ENCODE measurements at places on chromosomes 12 and 14. TPM values are rescaled to one million over a fixed set of nuclear protein-coding genes. Genes with fewer than 3 reads are reported as not detected.

GRCh38 chr12:66733839-66734238 is 55.0 kb upstream of the GRIP1 start:
- no peak for DNase-seq

DNA sequence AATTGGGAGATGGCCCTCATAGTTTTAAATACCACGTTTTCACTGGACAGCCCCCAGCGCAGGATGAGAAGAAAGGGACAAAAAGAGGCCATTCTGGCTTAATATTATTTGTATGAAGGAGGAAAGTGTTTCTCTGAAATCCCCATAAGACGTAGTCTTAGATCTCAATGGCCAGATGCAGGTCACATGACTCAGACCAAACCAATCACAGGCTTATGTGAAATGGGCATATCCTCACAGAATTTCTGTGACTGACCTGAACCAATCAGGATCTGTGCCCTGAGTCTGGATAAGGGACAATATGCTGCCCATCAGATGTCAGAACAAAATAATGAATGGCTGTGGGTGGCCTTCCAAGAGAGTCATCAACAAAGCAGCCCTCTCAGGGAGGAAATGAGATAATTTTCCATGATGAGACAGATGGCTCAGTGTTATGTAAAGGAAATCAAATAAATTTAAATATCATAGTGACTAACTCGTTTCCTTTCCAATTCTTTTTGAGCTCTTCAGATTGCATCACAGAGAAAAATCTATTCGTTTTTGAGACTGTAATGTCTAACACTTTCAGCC is 1009.5 kb upstream of the TMEM132C start:
- no peak for DNase-seq

DNA sequence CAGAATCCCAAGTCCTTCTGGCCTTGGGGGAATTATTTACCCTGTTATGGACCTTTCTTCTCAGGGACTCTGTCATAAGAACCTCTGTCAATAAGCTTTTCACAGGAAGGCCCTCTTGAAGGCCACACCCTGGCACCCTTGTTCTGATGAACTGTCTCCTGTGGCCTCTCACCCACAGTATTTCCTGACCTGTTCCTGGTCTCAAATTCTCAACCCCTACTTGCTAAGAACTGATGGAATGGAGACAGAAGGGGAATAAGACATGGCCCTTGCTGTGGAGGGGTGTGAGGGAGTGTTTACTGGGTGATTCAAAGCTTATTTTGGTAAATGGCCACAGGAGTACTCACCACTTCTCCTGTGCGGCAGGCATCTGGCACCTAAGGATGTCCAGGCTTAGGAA is 1082.9 kb downstream of the BCL11B start:
- DNase-seq = no peak

DNA sequence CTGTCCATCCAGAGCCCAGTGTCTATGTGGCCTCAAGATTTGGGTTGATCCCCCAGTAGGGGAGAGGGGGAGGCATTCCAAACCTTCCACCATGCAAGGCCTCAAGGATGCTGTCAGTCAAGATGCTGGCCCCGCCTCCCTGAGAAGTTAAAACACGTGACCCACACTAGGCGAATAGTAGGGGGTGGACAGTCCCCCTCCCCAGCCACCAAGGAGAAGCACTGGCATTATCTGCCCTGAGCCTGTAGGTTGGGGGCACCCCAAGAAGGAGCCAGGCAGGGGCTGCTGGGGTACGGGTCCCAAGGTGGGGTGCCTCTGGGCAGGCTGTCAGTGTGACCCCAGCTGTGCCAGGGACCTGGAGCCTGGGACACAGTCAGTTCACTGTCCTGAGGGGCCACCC is 2.3 kb downstream of the SLC25A29 start:
- DNase-seq = no peak

- DNase-seq = no peak
These were observed 9.8 kb upstream of the PHLDA1 start for GRCh38 chr12:76041406-76041805.

DNA sequence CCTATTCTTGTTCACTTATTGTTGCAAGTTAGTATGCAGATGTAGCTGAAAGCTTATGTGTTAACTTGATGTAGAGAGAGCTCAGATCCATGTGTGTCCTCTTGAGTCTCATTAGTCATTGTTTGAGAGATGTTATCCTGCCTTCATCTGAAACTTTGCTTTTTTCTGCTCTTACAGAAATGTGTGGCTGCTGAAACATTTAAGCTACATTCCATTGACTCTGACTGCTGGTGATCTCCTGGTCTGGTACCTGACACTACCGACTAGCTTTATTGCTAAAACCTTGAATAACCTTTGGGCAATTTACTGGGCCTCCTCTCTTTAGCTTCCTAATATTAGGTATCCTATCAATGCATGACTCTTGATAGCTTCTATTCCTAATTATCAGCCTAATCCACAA is 705.6 kb upstream of the FOXG1 start:
- DNase-seq = no peak

GRCh38 chr14:21867541-21867940 is 193.9 kb upstream of the OR4E1 start:
- DNase-seq = no peak

GRCh38 chr12:63313139-63313538 is 162.1 kb upstream of the AVPR1A start:
- no peak for DNase-seq

DNA sequence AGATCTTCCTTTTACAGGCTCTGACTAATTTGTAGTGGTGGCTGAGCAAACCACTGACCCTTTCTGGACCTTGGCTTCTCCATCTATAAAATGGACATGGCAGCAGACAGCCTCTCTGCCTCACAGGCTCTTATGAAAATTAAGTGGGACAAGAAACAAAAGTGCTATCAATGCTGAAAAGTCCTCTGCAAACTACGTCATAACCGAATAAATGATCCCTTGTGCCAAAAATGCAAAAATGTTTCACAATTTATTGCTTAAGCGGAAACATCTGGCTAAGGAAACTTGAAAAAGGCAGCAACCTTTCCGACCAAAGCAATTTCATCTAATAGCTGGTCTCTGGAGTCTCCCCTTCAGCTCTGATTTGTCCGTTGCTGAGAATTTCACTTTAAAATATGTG is 108.5 kb upstream of the PLXNC1 start:
- no peak for DNase-seq

DNA sequence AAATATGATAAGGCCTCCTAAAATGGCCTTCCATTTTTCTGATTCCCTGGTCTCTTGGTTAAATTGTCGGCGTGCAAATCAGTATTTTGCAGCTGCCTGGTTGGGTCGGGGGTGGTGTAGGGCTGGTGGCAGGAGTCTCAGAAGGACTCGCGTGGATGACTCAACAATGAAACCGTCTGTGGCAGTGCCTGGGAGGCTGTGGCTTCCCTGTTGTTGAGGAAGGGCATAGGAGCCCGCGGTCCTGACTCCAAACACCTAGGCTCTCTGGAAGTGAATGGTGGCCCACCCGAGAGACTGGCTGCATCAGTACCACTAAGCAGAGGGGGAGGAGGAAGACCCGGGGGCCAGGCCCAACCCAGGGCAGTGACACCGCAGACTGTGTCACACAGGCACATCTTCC is 207.9 kb downstream of the TTC7B start:
- no peak for DNase-seq

- DNase-seq = no peak
These were observed 404.0 kb upstream of the ATP2B1 start for GRCh38 chr12:90112666-90113065.

DNA sequence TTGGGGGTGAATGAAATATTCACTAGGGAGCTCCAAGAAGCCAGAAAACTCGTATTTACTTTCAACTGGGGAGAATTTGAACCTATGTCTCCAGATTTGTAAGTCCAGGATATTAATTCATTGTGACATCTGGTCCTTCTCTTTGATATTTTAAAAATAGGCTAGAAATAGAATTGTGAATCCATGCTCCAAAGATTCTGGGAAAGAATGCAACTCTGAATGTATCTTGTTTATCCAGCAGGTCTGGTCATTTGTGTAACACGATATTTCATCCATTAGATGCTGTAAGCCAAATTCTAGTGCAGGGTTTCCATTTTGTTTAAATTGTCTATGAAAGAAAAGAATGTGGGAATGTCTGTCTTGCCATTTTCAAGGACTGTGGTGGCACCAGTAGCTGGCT is 334.7 kb downstream of the BMP4 start:
- DNase-seq = no peak

DNA sequence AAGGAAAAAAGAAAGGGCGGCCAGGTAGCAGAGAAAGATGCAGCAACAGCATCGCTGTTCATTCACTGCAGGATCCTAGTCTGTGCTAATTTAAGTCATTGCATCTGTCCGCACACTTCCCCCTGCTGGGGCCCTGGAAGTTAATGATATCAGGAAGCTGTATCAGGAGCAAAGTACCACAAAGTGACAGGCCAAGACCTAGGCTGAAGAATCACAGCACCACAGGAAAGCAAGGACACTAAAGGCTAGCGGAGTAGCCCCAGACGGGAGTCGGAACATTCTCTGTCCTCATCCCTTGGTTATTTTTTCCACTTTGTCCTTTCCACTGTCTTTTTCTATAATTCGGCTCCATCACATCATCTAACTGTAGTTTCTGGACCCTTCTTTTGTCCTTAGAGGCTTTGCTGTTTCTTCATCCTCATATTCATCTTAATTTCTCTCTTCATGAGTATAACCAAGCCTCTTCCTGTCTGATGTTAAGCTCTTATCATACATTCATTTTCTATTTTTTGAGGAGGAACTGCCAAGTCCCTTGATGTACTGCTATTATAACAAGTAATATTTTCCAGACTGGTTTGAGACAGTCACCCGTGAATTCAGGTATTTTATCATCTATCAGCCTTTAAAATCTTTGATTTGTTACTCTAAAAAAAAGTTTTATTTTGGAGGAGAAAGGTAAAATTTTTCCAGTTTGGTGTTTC is 28.3 kb downstream of the DUSP16 start:
- DNase-seq = no peak

DNA sequence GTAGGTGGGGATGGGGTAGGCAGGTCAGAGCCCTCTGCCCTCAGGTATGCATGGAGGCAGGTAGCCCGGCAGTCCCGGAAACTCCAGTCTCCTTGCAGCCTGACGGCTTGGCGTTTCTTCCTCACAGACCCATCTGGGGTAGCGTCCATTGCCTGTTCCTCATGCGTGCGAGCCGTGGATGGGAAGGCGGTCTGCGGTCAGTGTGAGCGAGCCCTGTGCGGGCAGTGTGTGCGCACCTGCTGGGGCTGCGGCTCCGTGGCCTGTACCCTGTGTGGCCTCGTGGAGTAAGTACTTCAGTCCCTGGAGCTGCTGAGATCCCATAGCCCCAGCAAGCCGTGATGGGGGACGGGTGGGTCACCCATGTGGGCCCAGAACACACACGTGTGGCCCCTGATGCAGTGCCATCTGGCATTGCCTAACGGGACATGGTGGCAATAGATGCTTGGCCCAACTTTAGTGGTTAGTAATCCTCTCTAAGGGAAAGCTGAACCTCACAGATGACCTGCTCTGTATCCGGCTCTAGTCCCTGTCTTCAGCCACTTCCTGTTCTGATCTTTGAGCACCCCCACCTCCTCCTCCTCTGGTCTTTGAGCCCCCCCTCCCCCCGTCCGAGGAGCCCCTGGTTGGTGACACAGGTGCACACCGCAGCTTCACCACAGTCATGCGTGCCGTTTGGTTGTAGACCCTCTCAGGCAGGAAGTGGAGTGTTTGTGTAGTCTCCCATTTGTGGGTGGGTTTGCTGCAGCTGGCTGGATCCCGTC is 3.7 kb downstream of the SIVA1 start:
- no peak for DNase-seq

DNA sequence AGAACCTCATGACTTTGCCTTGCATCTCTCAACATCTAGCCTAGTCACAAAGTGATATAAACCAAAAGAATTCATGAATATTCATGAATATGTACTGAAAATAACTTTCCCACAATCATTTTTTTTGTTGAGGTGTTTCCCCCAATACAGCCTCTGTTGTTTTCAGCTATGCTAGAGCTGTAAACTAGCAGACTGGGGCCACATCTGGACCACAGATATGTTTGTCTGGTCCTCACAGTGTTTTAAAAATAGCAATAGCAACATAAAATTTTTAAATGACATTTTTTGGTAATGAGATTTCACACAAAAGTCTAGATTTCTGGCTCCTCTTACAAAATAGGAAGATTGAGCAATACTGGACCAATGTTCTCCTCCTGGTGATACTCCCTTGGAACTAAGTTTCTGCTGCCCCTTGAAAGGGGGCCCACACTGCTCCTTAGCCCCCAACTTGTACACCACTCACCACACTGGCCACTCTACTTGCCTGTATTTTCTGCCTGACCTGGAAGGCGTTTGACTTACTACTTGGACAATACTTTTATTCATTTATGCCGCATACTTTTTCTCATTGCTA is 81.2 kb downstream of the BMP4 start:
- DNase-seq = no peak

- DNase-seq = no peak
These were observed 2.9 kb downstream of the DUSP16 start for GRCh38 chr12:12559719-12560296.

GRCh38 chr14:89264196-89264800 is 152.7 kb downstream of the FOXN3 start:
- DNase-seq = no peak

- DNase-seq = no peak
These were observed 37.1 kb downstream of the P2RX4 start for GRCh38 chr12:121246893-121247557.

DNA sequence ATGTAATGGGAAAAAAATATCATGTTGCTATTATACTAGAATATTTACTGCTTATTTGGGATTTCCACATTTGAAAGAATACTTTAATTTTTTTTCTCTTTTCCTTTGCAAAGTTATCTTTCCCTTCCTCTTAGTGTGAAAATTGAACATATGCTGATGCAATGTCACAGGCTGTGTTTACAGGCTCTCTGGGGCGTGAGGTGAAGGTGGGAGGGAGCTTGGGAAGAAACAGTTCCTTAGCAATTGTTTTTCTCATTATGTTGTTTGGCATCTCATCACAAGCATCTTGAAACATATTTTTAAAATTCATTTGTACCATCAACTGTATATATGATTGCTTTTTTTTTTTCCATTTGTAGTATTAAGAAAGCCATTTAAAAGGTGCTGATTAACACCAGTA is 47.9 kb upstream of the NAV3 start:
- DNase-seq = no peak

DNA sequence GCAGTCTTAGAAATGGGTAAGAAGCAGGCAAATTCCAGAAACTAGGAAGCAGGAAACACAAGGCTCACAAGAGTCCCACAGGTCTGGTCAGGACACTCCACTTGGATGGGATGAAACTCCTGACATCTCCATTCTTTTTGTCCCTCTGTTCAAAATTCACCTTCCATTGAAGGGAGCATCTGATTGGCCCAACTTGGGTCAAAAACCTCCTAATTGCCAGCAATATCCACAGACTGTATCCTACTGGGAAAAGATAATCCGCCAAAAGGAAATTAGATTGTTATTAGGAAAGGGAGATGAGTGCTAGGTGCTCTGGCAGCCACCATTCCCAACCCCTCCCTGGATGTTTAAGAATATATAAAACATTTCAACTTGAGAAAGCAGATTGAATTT is 256.9 kb downstream of the ZFP36L1 start:
- DNase-seq = no peak

GRCh38 chr14:73745571-73746519 is 31.7 kb upstream of the PNMA1 start:
- DNase-seq = no peak

GRCh38 chr12:1720494-1720893 is 29.6 kb downstream of the ADIPOR2 start:
- DNase-seq = no peak

RFX4 gene
- total RNA-seq = 33.1 TPM

OR6C75 gene
- not detected for total RNA-seq

LBHD2 gene
- total RNA-seq = not detected

CAPS2 gene
- total RNA-seq = 38.9 TPM

ANO2 gene
- 4.0 TPM for total RNA-seq

TAS2R20 gene
- 7.3 TPM for total RNA-seq

PZP gene
- total RNA-seq = 0.52 TPM

SPIC gene
- not detected for total RNA-seq

APOLD1 gene
- 22.8 TPM for total RNA-seq

TRMT61A gene
- 11.1 TPM for total RNA-seq

C12orf75 gene
- 6.0 TPM for total RNA-seq

HPD gene
- total RNA-seq = not detected

ANAPC7 gene
- total RNA-seq = 65.3 TPM

Data from dorsolateral prefrontal cortex (tissue), 122 donors.